Activated T-cell treated with anti-CD3 and anti-CD28 coated beads, Interleukin-2, amount 50 U/mL, for 72 hours (primary cell): ENCODE measurements at places on chromosomes 5 and 9. TPM values are rescaled to one million over a fixed set of nuclear protein-coding genes. Genes with fewer than 3 reads are reported as not detected.

The DMGDH gene
- 21.4 TPM for total RNA-seq

The ENTPD2 gene
- total RNA-seq = 0.48 TPM

The NUTM2G gene
- total RNA-seq = not detected

The RASEF gene
- not detected for total RNA-seq

The FBXL7 gene
- total RNA-seq = not detected

The FSD1L gene
- 3.0 TPM for total RNA-seq

The THG1L gene
- 33.4 TPM for total RNA-seq

The F2R gene
- total RNA-seq = 4.5 TPM

The PCDHGA7 gene
- total RNA-seq = not detected

The LAMC3 gene
- total RNA-seq = 0.74 TPM

The PHYHD1 gene
- 1.9 TPM for total RNA-seq

The NEUROG1 gene
- total RNA-seq = not detected

The CACNA1B gene
- total RNA-seq = 0.07 TPM

The ADAMTS16 gene
- not detected for total RNA-seq

The IL13 gene
- 16.3 TPM for total RNA-seq

The TMEFF1 gene
- 0.19 TPM for total RNA-seq

The CD74 gene
- total RNA-seq = 363 TPM

The DAPK1 gene
- 28.9 TPM for total RNA-seq

The OR1N2 gene
- not detected for total RNA-seq

The SMC2 gene
- 65.4 TPM for total RNA-seq

The GPX8 gene
- total RNA-seq = not detected

The ZNF879 gene
- 2.6 TPM for total RNA-seq

The STPG3 gene
- total RNA-seq = not detected

The IFNE gene
- not detected for total RNA-seq

The LECT2 gene
- total RNA-seq = not detected

The CHSY3 gene
- total RNA-seq = not detected

The IFNA13 gene
- total RNA-seq = not detected

The PCDHA1 gene
- total RNA-seq = not detected

The CEP120 gene
- 56.2 TPM for total RNA-seq

The SLC1A3 gene
- 1.5 TPM for total RNA-seq

The SLC45A2 gene
- not detected for total RNA-seq

The NMUR2 gene
- total RNA-seq = not detected

The TUSC1 gene
- total RNA-seq = 0.25 TPM

The F12 gene
- total RNA-seq = 6.5 TPM

The KDM4C gene
- total RNA-seq = 42.9 TPM

The SLIT3 gene
- total RNA-seq = 3.1 TPM

The PRDM9 gene
- total RNA-seq = not detected

The HAVCR1 gene
- 2.6 TPM for total RNA-seq

The SPATA31E1 gene
- total RNA-seq = not detected

The MYMK gene
- not detected for total RNA-seq

The SLC6A18 gene
- not detected for total RNA-seq

The UGT3A1 gene
- total RNA-seq = not detected
